Neural crest cell (in vitro differentiated cells): ENCODE measurements at places on chromosomes 5 and 9.
A peak's percentile ranks its signal among the peaks of the same experiment; 100 is the strongest.

DNA sequence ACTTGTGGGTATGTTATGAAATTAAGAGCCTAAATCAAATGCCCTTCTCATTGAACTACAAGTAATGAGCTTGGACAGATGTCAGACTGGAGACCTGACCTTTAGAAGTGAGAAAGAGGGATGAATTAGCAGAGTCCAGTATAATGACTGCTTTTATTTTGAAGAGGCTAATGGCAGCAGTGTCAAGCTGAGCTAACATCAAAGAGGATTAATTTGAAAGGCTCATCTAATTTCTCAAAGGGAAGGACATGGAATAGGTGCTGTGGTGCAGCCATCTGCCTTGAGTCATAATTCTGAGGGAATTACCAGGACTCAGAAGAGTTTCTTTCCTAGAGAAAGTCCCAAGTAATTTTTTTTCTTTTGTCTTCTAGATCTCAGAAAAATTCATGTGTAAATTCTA is 57.6 kb downstream of the FAM81B start:
- no peak for DNase-seq

DNA sequence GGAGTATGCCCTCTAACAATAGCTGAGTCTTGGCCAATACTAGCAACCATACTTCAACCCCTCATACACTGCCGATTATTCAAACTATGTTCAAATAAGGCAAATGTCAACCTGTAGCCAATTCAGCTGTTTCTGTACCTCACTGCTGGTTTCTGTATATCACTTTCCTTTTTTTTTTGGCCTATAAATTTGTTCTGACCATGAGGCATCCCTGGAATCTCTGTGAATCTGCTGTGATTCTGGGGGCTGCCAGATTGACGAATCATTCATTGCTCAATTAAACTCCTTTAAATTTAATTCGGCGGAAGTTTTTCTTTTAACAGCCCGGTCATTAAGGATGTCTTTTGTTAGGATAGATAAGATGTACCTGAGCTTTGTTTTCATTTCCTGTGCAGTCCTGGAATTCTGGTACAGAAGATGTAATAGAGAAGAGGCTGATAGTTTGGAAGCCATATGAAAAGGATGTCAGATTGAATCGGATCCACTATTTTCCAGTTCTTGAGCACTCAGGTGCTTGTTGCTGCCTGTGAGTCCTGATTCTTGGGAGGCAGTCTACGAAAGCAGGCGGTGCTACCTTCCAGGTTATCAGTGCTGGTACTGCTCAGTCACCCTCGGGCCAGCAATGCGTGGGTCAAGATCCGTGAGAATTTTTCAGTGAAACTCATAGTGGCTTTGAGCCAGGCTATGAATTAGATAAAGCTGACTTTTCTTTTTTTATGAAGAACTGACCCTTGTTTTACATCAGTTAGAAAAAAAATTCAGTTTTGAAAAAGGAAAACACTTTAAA is 106.2 kb upstream of the TUT7 start:
- no peak for DNase-seq

- DNase-seq, result no peak
Observed at GRCh38 chr5:38562444-38563210, 6.2 kb upstream of the LIFR start.

- no peak for DNase-seq
Observed at GRCh38 chr9:72589667-72590521, 68.5 kb downstream of the TMC1 start.

DNA sequence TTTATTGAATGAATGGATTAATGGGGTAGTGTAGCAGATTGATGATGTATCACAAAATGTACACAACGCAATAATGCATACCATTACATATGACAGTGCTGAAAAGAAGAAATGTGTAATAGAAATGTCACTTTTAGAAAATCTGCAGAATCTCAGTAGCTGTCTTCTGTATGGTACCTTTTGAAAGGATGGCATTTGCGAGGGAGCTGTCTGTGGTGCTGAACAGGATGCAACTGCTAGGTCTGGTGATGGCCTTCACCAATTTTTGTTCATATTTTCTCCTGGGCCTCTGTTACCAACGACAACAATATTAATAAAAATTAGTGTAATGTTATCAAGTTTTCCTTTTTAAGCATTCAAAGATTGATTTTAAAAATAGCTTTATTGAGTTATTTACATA is 36.2 kb upstream of the OTULIN start:
- peak; percentile 68 for DNase-seq

DNA sequence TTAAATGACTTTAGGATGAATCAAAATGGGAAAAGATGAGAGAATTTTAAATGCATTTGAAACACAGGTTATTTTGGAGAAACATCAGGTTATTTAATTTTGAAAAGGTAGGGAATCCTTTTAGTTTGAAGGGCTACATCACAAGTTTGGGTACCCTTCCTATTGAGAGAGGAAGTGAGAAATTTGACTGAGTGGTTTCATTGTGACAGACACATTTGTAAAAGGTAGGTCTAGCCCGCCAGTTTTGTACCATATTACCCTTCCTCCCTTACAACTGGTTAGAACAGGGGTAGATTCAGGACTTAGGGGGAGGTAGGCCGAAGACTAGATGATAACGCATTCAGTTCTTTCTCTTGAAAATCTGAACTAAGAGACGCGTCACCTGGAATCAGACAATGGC is 464.2 kb downstream of the EBF1 start:
- DNase-seq, result no peak

GRCh38 chr5:75441560-75441959 is 69.9 kb downstream of the CERT1 start:
- DNase-seq, result no peak

DNA sequence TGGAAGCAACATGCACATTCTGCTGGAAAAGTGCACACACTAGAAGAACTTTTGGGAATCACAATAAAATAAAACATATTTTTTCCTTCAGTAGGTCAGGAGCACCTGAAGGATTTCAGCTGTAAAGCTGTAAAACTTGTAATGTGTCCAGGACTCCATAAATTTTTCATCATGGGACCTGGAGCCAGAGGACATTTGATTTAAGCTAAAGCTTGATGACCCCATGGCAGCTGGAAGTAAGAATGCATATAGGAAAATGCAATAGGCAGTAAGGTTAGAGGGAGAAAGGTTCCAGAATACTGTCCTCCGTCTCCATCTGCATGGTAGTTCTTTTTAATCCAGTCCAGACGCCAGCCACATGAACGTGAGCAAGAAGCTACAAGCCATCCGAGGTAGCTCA is 166.0 kb downstream of the ADAMTSL1 start:
- no peak for DNase-seq

- DNase-seq, result no peak
Observed at GRCh38 chr9:124766815-124767554, 4.1 kb downstream of the NR6A1 start.

DNA sequence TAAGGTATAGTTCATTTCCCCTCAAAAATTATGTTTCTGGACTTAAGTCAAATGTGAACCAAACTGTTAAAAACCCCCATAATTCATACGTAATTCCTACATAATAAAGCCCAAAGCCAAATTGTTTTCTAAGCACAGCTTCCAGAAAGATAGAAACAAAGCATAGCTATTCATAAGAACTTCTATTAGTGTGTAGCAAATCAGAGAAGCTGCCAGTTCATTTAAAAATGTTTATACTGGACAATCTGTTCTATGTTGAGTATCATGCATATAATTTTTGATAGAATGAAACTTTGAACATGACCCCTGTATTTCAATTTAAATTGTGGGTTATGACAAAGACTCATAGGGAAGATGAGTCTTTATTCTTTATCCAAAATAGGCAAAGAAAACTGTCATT is 119.0 kb upstream of the TXNDC8 start:
- no peak for DNase-seq

GRCh38 chr5:57859626-57860025 is 377.0 kb upstream of the ACTBL2 start:
- DNase-seq, result no peak

- DNase-seq, result no peak
Observed at GRCh38 chr5:137491121-137491520, 8.0 kb downstream of the SPOCK1 start.

GRCh38 chr9:70466976-70467561 is 52.6 kb upstream of the KLF9 start:
- DNase-seq, result no peak

DNA sequence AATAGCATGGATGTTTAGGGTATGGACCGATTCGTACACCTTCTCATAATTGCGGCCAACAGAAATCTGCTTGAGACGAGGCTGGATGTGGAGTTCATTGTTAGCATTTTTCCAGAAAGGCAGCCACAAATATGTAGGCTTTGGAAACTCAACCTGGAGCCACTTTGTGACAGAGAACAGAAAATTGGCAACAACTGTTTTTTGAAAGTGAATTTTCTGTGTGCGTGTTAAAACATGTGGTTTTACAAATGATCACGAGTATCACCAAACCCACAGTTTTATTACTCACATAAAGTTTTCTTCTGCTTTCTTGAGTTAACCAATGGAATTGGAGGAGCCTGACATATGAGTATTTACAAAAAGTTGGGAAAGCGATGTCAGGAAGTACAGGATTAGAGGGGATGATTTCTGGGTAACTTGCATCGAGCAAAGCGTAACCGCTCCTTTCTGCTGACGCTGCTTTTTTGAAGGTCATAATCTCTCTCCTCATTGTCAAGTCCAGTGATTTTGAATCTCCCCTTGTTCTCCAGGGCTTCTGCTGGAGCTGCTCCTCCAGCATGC is 138.5 kb upstream of the TAF11L2 start:
- no peak for DNase-seq

- no peak for DNase-seq
Observed at GRCh38 chr9:137198051-137198901, 2.3 kb downstream of the TPRN start.

DNA sequence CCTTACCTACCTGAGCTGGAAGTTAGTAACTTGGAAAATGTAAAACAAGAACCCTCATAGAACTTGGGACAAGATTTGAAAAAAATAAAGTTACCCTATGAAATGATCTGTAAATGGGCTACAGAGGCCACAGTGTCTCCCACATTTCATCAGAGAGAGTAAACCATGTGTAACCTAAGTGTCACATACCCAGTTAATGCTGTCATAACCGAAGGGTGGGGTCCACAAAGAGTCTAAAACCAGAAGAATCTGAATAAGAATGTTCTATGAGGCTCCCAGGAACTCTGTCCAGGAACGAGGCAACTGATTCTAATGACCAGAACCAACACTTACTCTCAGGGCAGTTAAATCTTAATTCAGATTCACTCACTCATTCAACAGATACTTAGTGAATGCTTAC is 1.0 kb upstream of the FAM13B start:
- DNase-seq, result no peak

GRCh38 chr9:77946969-77947620 is 84.5 kb downstream of the GNAQ start:
- no peak for DNase-seq

DNA sequence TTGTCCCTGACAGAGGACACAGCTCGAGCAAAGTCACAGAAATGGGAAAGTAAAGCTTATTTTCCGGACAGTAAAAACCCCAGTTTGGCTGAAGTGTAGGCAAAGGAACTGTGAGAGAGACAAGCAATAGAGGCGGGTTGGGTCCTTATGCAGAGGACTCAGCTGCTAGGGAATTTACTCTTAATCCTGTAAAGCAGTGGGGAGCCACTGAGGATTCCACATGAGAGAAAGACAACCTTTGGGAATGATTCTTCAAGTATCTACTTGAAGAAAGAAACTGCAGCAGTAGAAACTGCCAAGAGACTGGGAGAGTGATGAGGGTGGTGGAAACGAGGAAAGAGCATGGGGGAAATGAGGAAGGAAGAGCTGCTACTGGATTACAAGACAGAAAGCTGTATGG is 20.2 kb downstream of the ASTN2 start:
- no peak for DNase-seq

DNA sequence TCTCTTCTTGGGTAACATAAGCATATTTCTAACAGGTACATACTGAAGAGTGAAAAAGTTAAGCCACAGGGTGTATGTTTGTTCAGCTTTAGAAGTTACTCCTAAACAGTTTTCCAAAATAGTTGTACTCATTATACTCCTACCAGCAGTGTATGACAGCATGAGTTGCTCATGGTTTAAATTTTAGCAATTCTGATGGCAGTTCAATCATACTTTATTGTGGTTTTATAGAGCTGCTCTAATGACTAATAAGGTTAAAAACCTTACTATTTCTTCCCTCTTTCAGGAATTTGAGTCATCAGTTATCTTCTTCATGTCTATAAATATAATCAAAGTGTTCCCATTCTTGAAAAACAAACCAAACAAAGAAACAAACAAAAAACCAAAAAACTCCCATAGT is 81.5 kb downstream of the CAAP1 start:
- no peak for DNase-seq

- no peak for DNase-seq
Observed at GRCh38 chr9:91856419-91856818, 93.6 kb downstream of the ROR2 start.

DNA sequence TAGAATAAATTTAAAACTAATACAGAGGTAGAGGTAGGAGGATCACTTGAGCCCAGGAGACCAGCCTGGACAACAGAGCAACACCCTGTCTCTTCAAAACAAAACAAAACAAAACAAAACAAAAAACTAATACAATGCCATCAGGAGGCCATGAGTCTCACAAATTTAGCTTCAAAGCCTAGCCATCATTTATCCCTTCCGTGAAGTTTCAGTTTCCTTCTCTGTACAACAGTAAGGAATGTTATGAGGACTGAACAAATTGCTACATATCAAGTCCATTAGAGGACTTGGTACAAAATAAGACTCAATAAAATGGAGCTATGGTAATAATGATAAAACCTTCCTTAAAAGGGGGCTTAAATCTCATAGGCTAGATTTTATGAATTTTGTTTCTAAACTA is 60.8 kb downstream of the MAPKAP1 start:
- no peak for DNase-seq

DNA sequence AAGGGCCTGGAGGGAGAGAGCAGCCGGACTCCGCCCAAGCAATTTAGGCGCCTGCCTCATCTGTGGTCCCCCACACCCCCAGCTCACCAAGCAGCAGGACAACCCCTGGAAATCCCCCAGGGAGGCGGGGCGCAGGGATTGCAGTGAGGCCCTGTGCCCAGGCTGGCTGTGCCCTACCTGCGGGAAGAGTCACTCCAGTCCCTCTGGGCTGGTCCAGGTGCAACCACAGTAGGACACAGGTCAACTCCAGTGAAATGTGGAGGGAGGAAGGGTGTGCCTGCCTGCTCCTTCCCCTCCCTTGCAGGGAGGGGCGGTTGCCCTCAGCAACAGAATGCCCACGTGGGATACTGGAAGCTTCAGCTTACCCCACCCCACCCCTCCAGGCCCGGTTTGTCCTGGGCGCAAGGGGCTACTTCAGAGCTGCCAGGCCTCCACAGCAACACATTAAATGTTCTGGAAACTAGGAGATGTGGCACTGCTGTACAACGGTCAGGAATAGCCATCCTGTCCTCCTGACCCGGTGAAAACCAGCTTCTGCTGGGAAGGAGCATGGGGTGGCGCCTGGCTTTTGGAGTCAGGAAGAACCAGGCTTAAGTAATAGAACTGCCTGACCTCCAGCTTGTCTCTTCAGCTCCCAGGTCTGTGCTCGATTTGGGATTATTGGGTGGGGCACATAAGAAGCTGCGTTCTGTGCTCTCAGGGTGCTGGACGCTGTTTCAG is 22.5 kb downstream of the ABO start:
- DNase-seq, result no peak

GRCh38 chr5:90387508-90387907 is 22.0 kb downstream of the CETN3 start:
- DNase-seq, result no peak

GRCh38 chr5:14415024-14415697 is 166.4 kb upstream of the OTULINL start:
- DNase-seq, result no peak
